ENCODE measurements at places on chromosomes 11 and 22.

DNA sequence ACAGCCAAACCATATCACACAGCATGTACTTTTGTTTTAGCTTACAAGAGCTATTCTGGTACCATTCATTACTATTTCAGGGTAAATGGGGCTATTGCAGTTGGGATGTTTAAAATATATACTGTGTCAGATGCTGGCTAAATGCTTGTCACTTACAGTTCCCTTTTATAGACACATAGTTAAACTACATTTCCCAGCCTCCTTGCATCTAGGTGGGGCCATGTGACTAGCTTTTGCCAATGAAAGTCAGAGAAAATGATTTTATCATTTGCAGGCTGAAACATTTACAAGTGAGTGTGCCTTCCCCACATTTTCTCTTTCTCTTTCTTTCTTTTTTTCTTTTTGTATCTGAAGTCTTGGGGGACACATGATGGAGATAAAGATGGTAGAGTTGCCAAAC lies 7.8 kb upstream of the IFTAP start:
- peak; percentile 11 for DNase-seq
- no peaks in the 10 kb centered on the region for H3K36me3 ChIP-seq
- peaks cover 19% of the 10 kb centered on the region for H3K27me3 ChIP-seq
- H3K4me3 ChIP-seq: no peak overlapping the region
- H3K4me1 ChIP-seq: no peaks in the 10 kb centered on the region

DNA sequence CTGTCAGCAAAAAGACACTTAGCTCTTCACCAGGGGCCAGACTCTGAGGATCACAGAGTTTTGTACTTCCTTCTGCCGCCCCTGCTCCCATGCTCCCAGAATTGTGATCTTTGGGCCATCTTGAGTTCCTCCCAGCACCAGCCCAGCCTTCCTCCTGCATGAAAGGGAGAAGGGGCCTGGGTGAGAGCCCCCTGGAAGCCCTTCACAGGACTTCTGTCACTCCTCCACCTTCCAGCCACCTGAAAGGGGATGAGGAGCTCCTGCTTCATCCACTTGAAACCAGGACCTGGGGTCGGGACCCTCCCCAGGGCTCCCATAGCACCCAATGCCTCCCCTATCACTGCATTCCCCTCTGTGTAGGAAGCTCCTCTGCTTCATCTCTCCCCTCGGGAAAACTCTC lies 174.2 kb downstream of the BUD13 start:
- no peak for DNase-seq
- no peaks in the 10 kb centered on the region for H3K36me3 ChIP-seq
- H3K4me1 ChIP-seq: no peaks in the 10 kb centered on the region
- no peak overlapping the region for H3K4me3 ChIP-seq

DNA sequence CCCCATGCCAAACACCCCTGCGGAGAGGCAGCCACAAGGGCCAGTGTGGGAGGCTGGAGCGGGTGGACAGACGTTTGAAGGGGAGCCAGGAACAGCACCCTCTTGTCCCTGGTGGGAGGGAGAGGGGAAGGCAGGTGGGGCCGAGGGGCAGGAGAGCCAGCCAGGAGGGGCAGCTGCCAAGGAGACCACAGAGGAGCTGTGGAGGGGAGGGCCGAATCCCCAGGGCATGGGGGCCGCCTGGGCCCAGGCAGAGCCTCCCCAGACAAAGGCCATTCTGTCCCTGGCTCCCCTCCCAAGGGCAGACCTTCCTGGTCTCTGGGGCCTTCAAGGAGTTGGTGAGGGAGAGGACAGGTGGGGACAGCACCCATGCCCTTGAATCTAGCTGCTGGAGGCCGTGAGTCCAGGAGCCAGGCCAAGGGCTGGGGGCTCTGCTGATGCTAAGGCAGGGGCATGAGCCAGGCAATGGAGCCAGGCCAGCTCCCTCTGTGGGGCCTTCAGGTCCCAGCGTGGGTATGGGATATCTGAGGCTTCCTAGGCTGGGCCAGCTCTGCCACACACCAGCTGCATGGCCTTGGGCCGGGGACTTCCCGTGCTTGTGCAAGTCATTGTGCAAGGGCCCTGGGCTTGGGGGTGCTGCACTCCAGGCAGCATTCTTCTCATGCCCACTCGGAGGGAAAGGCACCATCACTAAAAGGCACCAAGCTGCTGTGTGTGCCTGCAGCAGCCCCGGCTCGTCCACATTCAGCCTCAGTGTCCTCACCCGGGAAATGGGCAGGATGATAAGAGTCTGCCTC lies 11.4 kb downstream of the EMID1 start:
- no peaks in the 10 kb centered on the region for H3K36me3 ChIP-seq
- no peak overlapping the region for H3K4me3 ChIP-seq
- peaks cover 8% of the 10 kb centered on the region for H3K4me1 ChIP-seq
- H3K27me3 ChIP-seq: no peaks in the 10 kb centered on the region

- H3K4me1 ChIP-seq: peaks cover 12% of the 10 kb centered on the region
- DNase-seq: peak; percentile 30
- H3K27me3 ChIP-seq: no peaks in the 10 kb centered on the region
- no peak overlapping the region for H3K27ac ChIP-seq
- no peaks in the 10 kb centered on the region for H3K36me3 ChIP-seq
Observed at GRCh38 chr11:12288212-12288930, 89.0 kb upstream of the PARVA start.

DNA sequence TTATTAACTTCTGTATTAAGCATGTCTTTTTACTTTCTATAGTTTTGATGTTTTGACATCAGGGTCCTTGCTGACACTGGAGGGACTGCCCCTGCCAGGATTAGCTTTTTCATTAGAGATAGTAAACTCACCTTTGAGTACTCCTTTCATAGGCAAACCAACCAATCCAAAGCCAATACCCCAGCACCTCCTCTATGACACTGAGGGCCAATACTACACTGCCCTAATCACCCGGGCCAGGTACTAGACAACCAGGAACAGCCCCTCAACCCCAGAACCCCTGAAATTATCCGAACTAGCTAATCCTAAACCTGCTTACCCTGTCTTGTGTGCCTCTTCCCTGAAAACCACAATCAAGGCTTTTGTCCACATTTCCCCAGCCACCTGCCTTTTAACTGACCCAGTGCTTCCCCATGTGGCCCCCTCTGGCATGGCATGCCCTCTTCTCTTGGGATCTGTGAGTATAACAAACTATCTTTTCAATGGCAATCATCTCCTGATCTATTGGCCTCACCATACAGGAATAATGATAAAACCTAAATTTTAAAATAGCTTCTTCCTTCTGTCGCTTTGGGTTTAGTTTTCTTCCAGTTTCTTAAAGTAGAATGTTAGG lies 31.2 kb downstream of the RAB6A start:
- no peaks in the 10 kb centered on the region for H3K4me1 ChIP-seq
- peaks cover 45% of the 10 kb centered on the region for H3K36me3 ChIP-seq
- no peaks in the 10 kb centered on the region for H3K27me3 ChIP-seq

GRCh38 chr11:118666371-118666770 lies 13.1 kb downstream of the TREH start:
- no peak overlapping the region for H3K27ac ChIP-seq
- DNase-seq: no peak
- H3K4me3 ChIP-seq: no peak overlapping the region
- no peaks in the 10 kb centered on the region for H3K36me3 ChIP-seq
- H3K4me1 ChIP-seq: no peaks in the 10 kb centered on the region

All from CD14-positive monocyte (primary cell).